Uterus (tissue), 4 donors: ENCODE measurements at places on chromosomes 4 and X. TPM values are rescaled to one million over a fixed set of nuclear protein-coding genes. Genes with fewer than 3 reads are reported as not detected.

Gene TRPC5OS
- not detected for total RNA-seq

Gene HHIP
- not detected for total RNA-seq

Gene GABRG1
- total RNA-seq, result not detected

Gene KLKB1
- 1.1 TPM for total RNA-seq

Gene USP17L29
- not detected for total RNA-seq

Gene HERC5
- total RNA-seq, result 13.8 TPM

Gene SYNPO2
- total RNA-seq, result 144 TPM

Gene CFAP47
- under 0.01 TPM for total RNA-seq

Gene RHOXF2
- not detected for total RNA-seq

DNA sequence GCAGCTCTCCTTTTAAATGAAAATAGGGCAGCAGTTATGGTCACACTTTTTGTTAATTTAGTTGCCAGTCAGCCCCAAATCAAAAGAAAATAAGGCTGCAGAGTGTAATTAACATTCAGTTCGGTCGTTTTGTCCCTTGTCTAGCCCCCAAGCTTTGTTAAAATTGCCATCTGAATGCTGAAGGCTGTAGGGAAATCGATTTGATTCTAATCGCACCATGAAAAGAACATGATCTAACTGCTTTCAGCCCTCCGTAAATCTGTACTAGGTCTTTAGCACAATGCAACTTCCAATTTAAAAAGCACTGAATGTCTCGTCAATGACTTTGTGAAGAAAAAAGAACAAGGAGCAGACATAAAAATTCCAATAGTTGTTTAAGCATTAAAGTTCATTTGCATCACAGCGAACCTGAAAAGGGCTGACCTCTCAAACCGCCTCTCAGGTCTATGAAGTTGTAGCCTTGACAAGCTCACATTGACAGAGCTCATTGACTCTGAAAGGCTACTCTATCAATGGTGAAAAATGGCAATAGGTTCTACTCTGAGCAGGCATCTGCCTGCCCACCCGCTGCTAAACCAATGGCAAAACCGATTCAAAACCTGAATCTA, 48.9 kb downstream of the CHIC2 start:
- no peak for DNase-seq

DNA sequence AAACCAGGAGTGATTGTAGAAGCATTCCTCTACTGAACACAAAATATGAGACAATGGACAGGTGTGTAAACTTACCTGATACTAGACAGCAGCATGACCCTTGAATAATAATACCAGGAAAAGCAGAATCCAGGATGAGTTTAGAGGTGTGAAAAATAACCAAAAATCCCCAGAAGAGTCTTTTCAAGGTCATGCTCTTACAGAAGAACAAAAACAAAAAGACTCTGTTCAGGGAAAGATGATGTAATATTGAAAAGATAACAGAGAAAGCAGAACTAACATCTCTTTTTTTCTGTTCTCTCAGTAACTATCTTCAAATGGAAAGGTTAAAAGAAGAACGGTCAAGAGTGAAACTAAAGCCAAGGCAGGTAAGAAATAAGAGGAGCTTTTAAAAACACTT, 14.0 kb upstream of the ARHGAP10 start:
- DNase-seq, result no peak

GRCh38 chr4:79311279-79311678, 14.6 kb downstream of the NAA11 start:
- DNase-seq, result no peak

DNA sequence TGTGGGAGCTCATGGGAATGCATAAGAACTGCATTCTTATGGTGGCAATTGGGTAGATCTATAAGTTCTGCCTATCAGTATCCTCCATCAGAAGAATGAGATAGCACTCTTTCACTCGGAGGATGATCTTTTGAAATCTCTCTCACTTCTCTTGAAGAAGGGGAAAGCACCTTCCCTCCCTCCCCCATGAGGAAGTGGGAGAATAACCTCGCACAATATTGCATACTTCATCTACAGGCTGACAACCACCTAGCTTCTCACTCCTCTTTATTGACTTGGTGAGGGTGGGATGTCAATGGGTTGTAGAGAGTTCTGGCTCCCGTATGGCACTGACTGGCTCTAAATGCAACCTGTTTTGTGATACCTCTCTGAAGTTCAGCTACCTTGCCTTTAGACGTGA, 146.7 kb upstream of the SPOCK3 start:
- no peak for DNase-seq

DNA sequence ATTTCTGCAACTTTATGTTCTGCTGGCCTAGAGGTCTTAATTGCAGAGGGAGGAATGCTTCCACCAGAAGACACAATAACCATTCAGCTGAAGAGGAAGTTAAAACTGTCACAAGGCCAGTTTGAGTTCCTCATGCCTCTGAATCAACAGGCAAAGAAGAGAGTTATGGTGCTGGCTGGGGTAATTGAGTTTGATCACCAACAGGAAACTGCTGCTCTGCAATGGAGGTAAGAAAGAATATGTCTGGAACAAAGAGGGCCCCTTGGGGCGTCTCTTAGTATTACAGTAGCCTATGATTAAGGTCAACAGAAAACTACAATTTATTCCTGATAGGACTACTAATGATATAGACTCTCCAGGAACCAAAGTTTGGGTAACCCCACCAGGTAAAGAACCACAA, 744.0 kb downstream of the FSTL5 start:
- no peak for DNase-seq

- DNase-seq, result no peak
Measured at GRCh38 chr4:68123525-68123924, 6.1 kb downstream of the TMPRSS11F start.

- no peak for DNase-seq
Measured at GRCh38 chr4:53548662-53549061, 42.6 kb downstream of the LNX1 start.

DNA sequence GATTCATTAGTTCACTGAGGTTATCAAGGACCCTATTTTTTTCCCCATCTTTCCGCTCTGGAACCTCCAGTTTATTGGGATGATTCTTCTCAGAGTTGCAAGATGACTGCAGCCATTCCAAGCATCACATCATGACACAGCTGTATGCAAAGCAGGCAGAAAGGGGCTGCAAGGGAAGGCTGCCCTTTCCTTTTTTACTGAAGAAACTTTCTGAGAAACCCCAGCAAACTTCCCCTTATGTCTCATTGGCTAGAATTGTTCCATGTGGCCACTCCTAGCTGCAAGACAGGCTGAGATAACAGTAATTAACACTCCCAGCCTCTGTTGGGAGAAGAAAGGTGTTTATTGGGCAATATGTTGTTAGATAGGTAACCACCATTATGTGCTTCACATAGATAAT, 102.6 kb downstream of the SATL1 start:
- DNase-seq, result no peak
